ENCODE measurements at places on chromosomes 11 and 22.
A peak's percentile ranks its signal among the peaks of the same experiment; 100 is the strongest.

GRCh38 chr11:111166598-111166997, 78.9 kb upstream of the POU2AF2 start:
- no peak for DNase-seq

DNA sequence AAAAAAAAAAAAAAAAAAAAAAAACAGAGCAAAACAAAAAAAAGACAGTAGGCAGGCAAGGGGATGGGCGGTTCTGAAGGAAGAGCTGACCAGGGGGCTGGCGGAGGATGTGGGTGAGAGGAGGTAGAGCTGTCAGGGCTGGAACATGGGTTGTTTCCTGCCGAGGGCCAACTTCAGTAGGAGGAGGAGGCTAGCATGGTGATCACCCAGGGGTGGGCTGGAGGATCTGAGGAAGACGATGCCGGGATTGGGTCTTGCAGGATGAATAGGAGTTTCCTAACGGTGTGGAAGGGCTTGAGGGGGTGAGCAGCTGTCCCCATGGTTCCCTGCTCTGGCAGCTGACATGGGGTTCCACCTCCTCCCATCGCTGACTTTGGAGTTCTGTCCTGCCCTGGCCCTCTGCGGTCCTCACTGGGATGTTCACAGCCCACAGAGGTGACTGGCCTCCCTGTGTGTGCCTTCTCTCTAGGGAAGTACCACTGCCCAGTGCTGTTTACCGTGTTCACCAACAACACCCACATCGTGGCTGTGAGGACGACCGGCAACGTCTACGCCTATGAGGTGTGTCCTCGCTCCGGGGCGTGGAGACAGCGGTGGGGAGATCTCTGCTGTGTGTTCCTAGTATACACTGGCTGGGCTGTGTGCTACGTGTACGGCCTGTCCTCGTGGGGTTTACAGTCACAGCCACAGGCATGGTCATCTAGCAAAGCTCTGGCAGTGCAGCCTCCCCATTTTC, 15.2 kb downstream of the PPIL2 start:
- DNase-seq = no peak

DNA sequence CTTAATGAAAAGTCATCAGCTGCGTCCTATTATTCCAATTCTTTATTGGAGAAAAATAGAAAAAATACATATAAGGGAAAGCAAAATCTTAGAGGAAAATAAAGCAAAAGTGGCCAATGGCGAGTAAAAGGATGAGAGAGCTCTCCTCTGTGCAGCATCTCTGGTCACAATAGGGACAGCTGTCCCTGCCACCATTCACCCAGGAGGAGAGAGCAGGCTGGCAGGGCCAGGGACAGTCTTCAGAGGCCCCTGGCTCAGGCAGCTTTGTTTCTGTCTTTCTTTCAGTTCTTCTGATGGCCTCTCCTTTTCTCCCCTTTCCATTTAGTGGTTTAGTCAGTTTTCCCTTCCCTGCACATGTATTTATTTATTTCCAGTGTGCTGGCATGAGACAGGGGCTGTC, 941.3 kb downstream of the NTM start:
- no peak for DNase-seq

DNA sequence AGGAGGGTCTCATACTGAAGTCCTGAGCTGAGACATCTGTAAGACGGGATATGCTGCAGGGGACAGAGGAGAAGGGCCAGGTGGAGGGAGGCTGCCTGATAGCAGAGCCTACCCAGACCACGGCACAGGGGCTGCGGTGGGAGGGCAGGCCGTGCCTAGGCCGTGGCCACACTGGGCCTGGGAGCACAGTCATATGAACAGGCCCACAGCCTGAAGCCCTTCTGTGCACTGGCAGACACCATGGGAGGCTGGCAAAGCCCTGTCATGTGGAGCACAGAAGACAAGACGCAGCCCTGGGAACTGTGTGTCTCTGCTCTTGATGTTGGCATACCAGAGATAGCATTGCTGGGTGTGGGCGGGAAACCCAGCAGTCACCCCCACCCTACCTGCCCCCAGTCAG, 3.3 kb downstream of the SPATA19 start:
- no peak for DNase-seq

GRCh38 chr22:36331306-36331911, 56.4 kb downstream of the MYH9 start:
- peak; percentile 93 for DNase-seq
